Progenitor cell of endocrine pancreas (in vitro differentiated cells): ENCODE measurements at places on chromosomes 3 and 15. TPM values are rescaled to one million over a fixed set of nuclear protein-coding genes. Genes with fewer than 3 reads are reported as not detected.

DNA sequence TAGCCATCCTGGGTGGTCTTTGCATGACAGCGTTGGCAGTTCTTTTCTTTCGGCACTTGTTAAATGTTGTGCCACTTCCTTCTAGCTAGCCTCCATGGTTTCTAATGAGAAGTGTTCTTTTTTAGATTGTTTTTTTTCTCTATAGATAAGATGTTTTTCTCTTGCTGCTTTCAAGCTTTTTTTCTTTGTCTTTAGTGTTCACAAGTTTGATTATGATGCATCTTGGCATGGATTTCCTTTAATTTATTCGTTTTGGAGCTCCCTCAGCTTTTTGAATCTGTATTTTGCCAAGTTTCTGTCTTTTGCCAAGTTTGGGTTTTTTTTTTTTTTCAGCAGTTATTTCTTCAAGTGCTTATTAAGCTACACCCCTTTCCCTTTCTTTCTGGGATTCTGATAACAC, 53.1 kb downstream of the TM2D3 start:
- H3K36me3 ChIP-seq: no peaks in the 10 kb centered on the region
- H3K4me3 ChIP-seq: no peak overlapping the region

Gene PPM1L
- 29.8 and 30.1 TPM in 2 replicates for total RNA-seq

DNA sequence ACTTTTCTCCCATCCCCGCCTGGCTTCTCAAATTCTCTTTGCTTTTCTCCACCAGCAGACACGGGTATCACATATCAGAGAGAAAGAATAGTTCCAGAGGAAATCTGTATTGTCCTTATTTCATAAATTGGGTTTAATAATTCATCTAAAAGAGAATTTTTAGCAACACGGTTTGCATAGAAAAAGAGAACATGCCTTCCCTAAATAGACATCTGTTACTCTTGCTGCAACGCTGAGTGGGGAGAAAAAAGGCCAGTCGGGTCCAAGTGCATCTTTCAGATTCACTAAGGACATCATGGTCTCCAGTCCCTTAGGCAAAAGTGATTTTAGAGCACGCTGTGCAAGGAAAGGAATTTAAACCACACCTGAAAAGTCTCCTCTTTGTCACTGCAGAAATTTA, 201.3 kb downstream of the ABHD5 start:
- H3K36me3 ChIP-seq: no peaks in the 10 kb centered on the region
- no peak overlapping the region for H3K27ac ChIP-seq
- H3K4me3 ChIP-seq: no peak overlapping the region
- peaks cover 62% of the 10 kb centered on the region for H3K27me3 ChIP-seq
- no peak for DNase-seq
- peaks cover 22% of the 10 kb centered on the region for H3K4me1 ChIP-seq

- no peak overlapping the region for H3K4me3 ChIP-seq
- no peaks in the 10 kb centered on the region for H3K27me3 ChIP-seq
- no peak for DNase-seq
- no peak overlapping the region for H3K27ac ChIP-seq
Measured at GRCh38 chr15:56894601-56895000, 23.8 kb upstream of the TCF12 start.

GRCh38 chr3:181567311-181568075, 144.2 kb upstream of the SOX2 start:
- peaks cover 7% of the 10 kb centered on the region for H3K27me3 ChIP-seq
- H3K4me1 ChIP-seq: no peaks in the 10 kb centered on the region
- DNase-seq: no peak
- no peak overlapping the region for H3K4me3 ChIP-seq
- H3K36me3 ChIP-seq: no peaks in the 10 kb centered on the region

DNA sequence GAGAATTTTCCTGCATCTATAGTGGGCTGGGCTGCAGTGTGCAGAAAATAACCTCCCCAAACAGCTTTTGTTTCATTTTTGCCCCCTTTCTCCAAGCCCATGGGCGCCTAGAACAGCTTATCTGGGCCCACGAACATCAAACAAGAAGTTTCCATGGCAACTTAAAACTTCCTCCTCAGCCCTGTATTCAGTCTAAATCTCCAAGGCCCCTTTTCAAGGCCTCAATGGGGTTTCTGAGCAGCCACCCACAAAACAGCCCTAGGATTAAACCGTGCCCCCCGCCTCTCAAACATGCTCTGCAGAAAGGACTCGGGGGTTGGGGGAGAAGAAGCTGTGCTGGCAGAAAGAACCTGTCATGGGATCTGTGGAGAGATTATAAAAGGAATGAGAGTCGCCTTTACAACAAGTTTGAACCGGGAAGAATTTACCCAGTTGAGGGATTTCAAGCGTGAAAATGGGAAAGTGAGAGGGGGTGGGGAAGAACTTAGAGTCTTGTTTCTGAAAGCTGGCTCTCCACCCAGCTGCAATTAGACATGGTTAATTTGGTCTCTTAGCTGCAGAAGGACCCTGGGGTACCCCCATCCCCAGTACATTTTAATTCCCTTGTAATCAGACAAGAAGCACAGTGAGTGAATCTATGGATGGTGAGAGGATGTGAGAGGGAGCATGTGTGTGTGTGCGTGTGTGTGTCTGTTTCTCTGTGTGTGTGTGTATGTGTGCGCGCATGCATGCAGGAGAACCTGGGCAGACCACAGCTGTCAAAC, 4.3 kb upstream of the FAM107A start:
- H3K4me1 ChIP-seq: peaks cover 6% of the 10 kb centered on the region
- H3K36me3 ChIP-seq: no peaks in the 10 kb centered on the region
- H3K4me3 ChIP-seq: no peak overlapping the region
- peaks cover 45% of the 10 kb centered on the region for H3K27me3 ChIP-seq

- H3K27ac ChIP-seq: no peak overlapping the region
- no peak overlapping the region for H3K4me3 ChIP-seq
Measured at GRCh38 chr3:173936316-173936715, 538.8 kb downstream of the NLGN1 start.

DNA sequence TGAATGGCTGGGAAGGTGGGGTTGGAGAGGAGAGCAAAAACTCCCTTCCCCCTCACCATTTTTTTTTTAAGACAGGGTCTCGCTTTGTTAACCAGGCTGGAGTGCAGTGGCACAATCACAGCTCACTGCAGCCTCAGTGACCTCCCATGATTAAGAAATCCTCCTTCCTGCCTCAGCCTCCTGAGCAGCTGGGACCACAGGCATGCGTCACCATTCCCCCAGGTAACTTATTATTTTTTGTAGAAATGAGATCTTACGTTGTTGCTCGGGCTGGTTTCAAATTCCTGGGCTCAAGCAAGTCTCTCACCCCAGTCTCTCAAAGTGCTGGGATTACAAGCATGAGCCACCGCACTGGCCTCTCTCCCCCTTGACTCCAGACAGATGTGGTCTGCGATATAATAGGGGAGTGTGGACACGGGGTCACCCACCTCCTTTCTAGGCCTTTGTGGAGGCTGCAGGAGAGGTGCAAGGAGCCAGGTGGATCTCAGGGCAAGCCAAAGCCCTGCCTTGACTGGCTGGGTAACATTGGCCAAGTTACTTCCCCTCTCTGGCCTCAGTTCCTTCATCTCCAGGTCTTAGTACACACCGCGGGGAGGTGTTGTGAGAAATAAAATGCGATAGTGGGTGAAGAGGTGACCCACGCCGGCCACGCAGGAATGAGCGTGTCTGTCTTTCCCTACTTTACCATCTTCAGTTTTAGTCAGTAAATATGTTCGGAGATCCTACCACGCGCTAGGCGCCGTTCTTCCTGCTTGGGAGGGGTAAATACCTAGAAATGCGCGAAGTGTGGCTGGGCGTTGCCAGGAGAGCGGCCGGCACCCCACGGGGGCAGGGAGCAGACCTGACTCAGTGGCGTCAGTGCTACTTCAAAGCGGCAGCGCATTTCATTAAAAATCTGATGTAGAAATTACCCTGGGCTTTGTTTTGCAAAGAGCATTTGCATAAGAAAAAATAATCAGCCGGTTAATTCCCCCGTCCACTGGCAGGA, 20.2 kb upstream of the CORO2B start:
- peak overlapping the region; percentile 74 for H3K4me3 ChIP-seq
- H3K4me1 ChIP-seq: peaks cover 13% of the 10 kb centered on the region
- H3K36me3 ChIP-seq: no peaks in the 10 kb centered on the region
- DNase-seq: no peak
- peak overlapping the region; percentile 41 for H3K27ac ChIP-seq

DNA sequence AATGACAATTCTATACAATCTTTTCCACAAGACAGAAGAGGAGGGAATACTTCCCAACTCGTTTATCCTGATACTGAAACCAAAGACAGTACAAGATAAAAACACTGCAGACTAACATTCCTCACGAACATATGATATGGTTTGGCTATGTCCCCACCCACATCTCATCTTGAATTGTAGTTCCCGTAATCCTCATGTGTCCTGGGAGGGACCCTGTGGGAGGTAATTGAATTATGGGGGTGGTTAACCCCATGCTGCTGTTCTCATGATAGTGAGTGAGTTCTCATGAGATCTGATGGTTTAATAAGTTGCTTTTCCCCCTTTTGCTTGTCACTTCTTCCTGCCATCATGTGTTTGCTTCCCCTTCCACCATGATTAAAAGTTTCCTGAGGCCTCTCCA, 83.9 kb upstream of the PROK2 start:
- H3K4me3 ChIP-seq: no peak overlapping the region
- no peaks in the 10 kb centered on the region for H3K36me3 ChIP-seq
- H3K27me3 ChIP-seq: peaks cover 14% of the 10 kb centered on the region
- no peaks in the 10 kb centered on the region for H3K4me1 ChIP-seq

Gene TERC
- 9.1 and 12.4 TPM in 2 replicates for total RNA-seq

DNA sequence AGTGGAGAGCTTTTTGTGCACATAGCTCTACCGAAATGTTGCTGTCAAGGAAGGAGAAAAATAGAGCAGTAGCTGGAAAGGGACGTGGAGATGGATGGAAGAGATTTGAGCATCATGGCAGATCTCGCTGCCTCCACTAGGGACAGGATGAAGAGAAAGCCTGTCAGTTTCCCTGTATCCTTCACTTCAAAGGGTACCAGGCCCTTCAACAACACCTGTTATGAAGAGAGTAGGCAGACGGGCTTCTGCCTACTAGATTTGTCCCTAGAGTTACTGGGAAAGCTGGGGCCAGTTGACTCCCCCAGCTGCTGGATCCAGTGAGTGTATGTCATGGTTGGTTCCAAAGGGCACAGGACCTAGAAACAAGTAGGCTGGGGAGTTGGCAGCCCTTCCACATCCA, 150.8 kb downstream of the TLE3 start:
- H3K4me1 ChIP-seq: no peaks in the 10 kb centered on the region
- no peak for DNase-seq
- H3K27me3 ChIP-seq: peaks cover 30% of the 10 kb centered on the region

Gene SLC12A8
- 9.2 and 10.7 TPM in 2 replicates for total RNA-seq

Gene ANKDD1A
- total RNA-seq: 1.4 and 2.0 TPM in 2 replicates

- H3K4me3 ChIP-seq: no peak overlapping the region
- H3K27ac ChIP-seq: no peak overlapping the region
- H3K4me1 ChIP-seq: no peaks in the 10 kb centered on the region
- H3K27me3 ChIP-seq: no peaks in the 10 kb centered on the region
- no peak for DNase-seq
Measured at GRCh38 chr3:107545680-107546120, 22.9 kb downstream of the BBX start.

DNA sequence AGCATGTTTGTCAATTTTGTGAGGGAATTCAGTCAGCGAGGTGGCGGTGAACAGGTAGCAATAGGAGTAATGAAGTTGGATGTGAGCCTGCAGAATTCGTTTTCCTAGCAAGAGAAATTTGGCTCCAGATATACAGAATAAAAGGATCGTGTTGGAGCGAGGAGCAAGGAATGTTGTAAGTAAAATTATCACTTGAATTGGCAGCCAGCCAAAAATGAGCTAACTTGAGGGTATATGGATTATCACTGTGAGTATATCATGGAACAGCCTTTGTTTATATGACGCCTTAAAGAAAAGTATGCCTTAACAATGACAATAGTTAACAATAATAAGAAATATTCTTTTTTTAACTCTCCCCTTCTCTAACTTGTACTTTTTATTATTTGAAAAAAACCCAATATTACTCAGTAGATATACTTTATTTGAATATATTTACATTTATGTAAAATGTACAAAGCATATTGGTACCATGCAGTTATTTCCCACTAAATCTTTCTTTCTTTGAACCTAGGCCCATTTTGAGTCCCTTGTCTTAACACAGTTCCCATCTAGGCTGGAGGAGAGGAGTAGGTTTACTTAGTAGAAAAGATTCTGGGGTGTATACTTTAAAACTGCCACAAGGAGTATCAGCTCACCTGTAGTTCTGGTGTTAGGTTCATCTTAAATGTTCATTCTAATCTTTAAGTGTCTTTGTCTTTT, 29.3 kb downstream of the EPHA6 start:
- H3K4me1 ChIP-seq: no peaks in the 10 kb centered on the region
- no peaks in the 10 kb centered on the region for H3K27me3 ChIP-seq
- H3K27ac ChIP-seq: no peak overlapping the region
- DNase-seq: no peak
- H3K36me3 ChIP-seq: no peaks in the 10 kb centered on the region

DNA sequence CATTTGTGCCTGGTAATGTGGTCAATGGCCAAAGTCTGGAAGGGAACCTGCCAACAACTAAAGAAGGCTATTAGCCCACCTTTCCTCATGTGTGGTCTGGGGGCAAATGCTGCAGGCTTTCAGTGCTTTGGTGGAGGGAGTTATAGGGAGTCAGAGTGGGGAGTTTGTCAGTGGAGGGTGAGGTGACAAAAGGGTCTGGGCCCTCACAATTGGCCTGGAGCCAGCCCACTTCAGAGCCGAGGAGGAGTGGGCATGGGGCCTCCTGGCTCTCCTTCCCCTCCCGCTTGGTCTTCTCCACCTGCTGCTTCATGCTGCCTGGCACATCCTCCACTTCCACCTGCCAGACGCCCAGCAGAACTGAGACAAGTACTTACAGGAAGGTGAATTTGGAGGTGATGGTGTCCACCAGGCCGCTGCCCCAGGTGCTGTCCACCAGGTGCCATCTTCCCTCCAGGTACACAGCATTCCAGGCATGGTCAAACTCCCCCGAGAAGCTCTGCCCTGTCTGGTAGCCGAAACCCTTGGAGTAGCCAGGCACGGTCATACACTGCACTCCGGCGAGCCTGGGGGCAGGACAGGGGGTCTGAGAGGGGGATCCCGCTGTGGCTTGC, 40.9 kb downstream of the KY start:
- no peak overlapping the region for H3K27ac ChIP-seq
- no peak for DNase-seq
- no peaks in the 10 kb centered on the region for H3K36me3 ChIP-seq
- H3K4me3 ChIP-seq: no peak overlapping the region
- H3K4me1 ChIP-seq: peaks cover under 1% of the 10 kb centered on the region

GRCh38 chr3:60344340-60344739, 906.9 kb downstream of the FHIT start:
- H3K4me1 ChIP-seq: no peaks in the 10 kb centered on the region
- DNase-seq: no peak
- H3K27ac ChIP-seq: no peak overlapping the region
- H3K27me3 ChIP-seq: no peaks in the 10 kb centered on the region
- H3K4me3 ChIP-seq: no peak overlapping the region
- peaks cover 2% of the 10 kb centered on the region for H3K36me3 ChIP-seq

GRCh38 chr3:195226900-195227447, 44.0 kb downstream of the XXYLT1 start:
- peaks cover 4% of the 10 kb centered on the region for H3K36me3 ChIP-seq
- no peak overlapping the region for H3K4me3 ChIP-seq
- no peaks in the 10 kb centered on the region for H3K27me3 ChIP-seq
- no peak for DNase-seq
- H3K4me1 ChIP-seq: no peaks in the 10 kb centered on the region

- no peak overlapping the region for H3K4me3 ChIP-seq
- H3K36me3 ChIP-seq: no peaks in the 10 kb centered on the region
- H3K27me3 ChIP-seq: peaks cover 45% of the 10 kb centered on the region
- no peak for DNase-seq
- H3K27ac ChIP-seq: no peak overlapping the region
Measured at GRCh38 chr15:63374686-63375520, 6.7 kb downstream of the CA12 start.

GRCh38 chr3:142963234-142963515, 299 bp downstream of the PAQR9 start:
- H3K27me3 ChIP-seq: peaks cover 22% of the 10 kb centered on the region
- H3K36me3 ChIP-seq: peaks cover 6% of the 10 kb centered on the region
- no peak for DNase-seq
- peaks cover 9% of the 10 kb centered on the region for H3K4me1 ChIP-seq
- peak overlapping the region; percentile 83 for H3K4me3 ChIP-seq

Gene SMCO1
- total RNA-seq: not detected in 2 replicates
